GM23248 (cell line): ENCODE measurements at places on chromosomes 6 and 20. TPM values are rescaled to one million over a fixed set of nuclear protein-coding genes. Genes with fewer than 3 reads are reported as not detected.

DLGAP4 gene
- 14.3 and 16.8 TPM in 2 replicates for total RNA-seq

VSTM2L gene
- 6.2 and 9.2 TPM in 2 replicates for total RNA-seq

GRCh38 chr6:108942556-108943492 is 94.6 kb downstream of the ARMC2 start:
- H3K4me1 ChIP-seq = peaks cover 38% of the 10 kb centered on the region
- H3K27ac ChIP-seq = no peak overlapping the region
- H3K27me3 ChIP-seq = no peaks in the 10 kb centered on the region
- H3K4me3 ChIP-seq = no peak overlapping the region

- peak overlapping the region; percentile 80 for H3K27ac ChIP-seq
- peak; percentile 96 for DNase-seq
- no peaks in the 10 kb centered on the region for H3K27me3 ChIP-seq
- H3K36me3 ChIP-seq = no peaks in the 10 kb centered on the region
Observed at GRCh38 chr6:7129784-7130569, 22.2 kb downstream of the RREB1 start.

- H3K4me3 ChIP-seq = no peak overlapping the region
- H3K4me1 ChIP-seq = no peaks in the 10 kb centered on the region
- H3K27me3 ChIP-seq = no peaks in the 10 kb centered on the region
- H3K27ac ChIP-seq = no peak overlapping the region
Observed at GRCh38 chr6:156617376-156617775, 159.8 kb upstream of the ARID1B start.

DNA sequence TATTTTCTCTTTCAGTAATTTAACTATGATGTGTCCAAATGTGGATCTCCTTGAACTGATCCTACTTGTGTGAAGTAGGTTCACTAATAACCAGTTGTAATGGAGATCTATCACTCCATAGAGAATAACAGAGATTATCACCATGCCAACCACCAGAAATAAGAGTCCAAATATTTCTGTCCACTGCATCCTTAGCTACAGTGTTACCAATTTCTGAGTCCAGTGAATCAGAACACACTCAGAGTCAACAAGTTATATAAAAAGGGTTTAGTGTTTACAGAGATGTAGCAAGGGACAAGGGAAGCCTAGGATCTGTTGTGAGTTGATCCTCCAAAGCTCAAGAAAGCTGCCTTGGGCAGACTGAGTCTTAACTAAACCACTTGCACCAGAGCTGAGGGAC is 882.8 kb downstream of the TBC1D32 start:
- no peaks in the 10 kb centered on the region for H3K36me3 ChIP-seq
- H3K4me1 ChIP-seq = no peaks in the 10 kb centered on the region
- no peaks in the 10 kb centered on the region for H3K27me3 ChIP-seq
